ENCODE measurements at places on chromosomes 2 and 18.

- DNase-seq = no peak
Measured at GRCh38 chr2:119240311-119241204, 16.9 kb downstream of the STEAP3 start.

DNA sequence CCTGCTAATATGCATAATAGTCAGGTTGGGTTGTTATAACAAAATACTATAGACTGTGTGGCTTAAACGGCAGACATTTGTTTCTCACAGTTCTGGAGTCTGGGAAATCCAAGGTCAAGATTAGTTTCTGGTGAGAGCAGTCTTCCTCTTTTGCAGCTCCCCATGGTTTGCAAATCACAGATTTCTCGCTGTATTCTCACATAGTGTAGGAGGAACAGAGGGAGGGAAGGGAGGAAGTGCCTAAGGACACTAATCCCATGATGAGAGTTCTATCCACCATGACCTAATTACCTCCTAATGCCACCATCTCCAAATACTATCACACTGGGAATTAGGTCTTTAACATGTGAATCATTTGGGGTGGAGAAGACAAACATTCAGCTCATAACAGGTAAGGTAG, 20.1 kb upstream of the PTH2R start:
- DNase-seq = no peak

GRCh38 chr18:23173912-23174311, 38.6 kb downstream of the CABLES1 start:
- no peak for DNase-seq

DNA sequence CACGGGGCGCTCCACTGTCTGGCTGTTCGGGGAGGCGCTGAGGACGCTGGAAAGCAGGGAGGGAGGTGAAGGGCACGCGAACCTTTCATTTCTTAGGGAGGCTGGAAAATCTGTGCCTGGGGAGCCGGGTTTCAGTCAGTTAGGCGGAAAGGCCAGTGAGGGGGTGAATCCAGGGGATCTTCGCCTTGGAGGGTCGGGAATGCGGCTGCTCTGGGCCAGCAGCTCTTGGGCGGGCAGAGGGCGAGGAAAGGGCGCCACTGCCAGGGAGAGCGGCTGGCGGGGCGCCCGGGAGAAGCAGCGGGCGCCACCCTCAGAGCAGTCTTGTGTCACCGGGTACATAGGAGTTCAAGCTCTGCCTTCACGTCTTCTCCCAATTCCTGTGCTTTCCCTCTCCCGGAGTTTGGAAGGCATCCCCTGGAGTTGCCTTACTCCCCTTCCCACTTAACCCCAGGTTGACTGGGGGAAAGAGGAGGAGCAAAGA, 1.4 kb downstream of the CCDC85A start:
- DNase-seq = no peak

- DNase-seq = no peak
Measured at GRCh38 chr2:67612576-67613042, 215.5 kb downstream of the ETAA1 start.

All from stimulated activated CD4-positive, alpha-beta T cell treated with anti-CD3 and anti-CD28 coated beads, TNF-alpha, amount 100 ng/mL, for 1 hour (primary cell).